ENCODE measurements at places on chromosomes 16 and 17.

DNA sequence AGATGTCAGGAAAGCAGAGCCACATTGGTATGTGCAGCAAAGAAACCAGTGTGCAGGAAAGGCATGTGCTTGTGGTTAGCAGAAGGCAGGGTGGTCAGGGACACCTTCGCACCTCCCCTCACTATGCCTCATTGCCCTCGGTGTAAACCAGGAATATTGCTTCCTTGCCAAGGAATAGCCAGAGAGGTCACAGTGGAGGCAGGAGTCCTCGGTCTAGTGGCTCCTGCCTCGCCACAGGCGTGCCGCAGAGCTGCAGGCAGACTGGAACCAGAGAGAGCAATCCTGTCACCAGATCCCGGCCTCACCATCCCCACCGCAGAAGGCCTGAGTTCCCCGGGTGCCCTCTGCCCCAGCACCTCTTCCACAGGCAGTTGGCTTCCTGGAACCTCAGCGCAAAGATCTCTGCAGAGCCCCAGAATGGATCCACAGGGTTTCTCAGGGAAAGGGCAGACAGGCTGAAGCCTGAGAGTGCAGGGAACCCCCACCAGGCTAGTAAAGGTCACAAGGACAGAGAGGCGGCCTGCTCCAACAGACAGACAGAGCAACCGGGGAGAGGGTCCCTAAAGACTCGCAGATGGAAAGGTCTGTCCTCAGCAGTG lies 21.6 kb downstream of the CCDC182 start:
- DNase-seq = no peak

- DNase-seq = no peak
These were observed 5.2 kb downstream of the HSD17B2 start for GRCh38 chr16:82040296-82040695.

DNA sequence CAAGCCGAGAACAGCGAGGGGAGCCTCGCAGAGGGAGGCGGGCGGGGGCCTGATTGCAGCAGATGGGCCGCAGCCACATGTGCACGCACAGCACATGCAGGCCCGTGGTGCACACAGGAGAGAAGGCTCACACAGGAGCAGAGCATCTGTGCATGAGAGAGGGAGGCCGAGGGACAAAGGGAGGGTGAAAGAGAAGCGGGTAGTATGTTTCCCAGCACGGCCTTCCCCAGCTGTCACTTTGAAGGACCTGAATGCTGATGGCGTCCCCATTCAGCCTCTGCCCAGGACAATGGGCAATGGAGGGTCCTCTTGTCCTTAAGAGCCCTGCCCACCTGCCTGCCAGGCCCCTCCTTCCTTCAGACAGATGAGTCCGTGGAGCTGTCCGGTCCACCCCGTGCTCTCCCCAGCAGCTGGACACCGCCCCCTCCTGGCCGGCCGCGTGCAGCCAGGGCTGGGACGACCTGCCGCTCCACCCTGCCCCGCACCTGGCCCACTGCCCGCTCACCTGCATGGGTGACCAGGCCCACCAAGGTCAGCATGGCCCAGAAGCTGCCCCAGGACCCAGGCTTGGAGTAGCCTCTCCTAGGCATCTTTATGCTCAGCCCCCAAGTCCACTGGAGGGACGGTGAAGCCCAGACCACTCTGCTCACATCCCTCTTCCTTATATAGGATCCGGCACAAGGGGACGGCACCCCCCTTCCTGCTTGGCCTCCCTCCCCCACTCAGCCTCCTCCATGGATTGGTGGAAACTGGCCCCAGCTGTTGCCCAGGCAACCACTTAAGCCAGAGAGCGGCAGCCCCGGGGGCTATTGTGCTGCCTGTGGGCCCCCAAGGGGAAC lies at the start of gene BTBD17:
Gene BTBD17 (minus strand): TSS at position 639 of the 839 bp plus-strand sequence. CDS start 49 bp downstream, at position 590.
- DNase-seq = no peak

DNA sequence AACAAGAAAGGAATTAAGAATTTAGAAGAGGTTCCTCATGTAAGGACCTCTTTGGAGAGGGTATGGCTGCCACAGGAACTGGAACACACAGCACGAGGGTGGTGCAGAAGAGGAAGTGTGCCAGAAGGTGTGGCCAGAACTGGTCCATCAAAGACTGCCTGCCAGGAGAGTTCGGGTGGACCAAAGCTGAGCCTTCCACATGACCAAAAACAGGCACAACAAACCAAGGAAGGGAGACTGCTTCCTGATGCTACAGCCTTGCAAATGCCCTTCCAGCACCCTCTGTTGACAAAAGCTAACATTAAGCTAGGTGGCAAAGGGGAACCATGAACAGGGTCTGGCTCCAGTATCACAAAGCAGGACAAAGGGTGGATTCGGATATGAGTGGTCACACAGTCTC lies 125.8 kb upstream of the TMEM97 start:
- DNase-seq = no peak

GRCh38 chr16:19094542-19095365 lies 19.0 kb upstream of the ITPRIPL2 start:
- DNase-seq = no peak

GRCh38 chr17:3003296-3004149 lies 59.9 kb downstream of the OR1D5 start:
- DNase-seq = peak; percentile 53

DNA sequence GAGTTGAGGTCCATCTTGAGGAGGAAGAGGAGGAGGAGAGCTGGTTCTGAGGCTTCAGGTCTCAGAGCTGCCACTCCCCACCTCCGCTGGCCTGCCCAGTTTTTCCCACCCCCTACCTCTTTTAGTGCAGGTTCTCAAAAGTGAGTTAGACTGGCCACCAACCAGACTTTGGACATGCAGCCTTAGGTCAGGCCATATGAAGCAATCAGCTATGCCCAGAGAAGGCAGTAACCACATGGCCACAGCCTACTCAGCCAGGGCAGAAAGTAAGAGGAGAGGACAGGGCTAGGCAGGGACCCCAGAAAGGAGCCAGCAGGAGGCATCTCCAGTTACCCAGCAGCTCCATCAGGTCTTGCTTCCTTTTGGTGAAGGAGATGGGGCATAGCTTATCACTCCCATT lies 9.0 kb downstream of the MYO15A start:
- DNase-seq = no peak

GRCh38 chr17:21774263-21774662 lies 81.9 kb downstream of the KCNJ18 start:
- no peak for DNase-seq

DNA sequence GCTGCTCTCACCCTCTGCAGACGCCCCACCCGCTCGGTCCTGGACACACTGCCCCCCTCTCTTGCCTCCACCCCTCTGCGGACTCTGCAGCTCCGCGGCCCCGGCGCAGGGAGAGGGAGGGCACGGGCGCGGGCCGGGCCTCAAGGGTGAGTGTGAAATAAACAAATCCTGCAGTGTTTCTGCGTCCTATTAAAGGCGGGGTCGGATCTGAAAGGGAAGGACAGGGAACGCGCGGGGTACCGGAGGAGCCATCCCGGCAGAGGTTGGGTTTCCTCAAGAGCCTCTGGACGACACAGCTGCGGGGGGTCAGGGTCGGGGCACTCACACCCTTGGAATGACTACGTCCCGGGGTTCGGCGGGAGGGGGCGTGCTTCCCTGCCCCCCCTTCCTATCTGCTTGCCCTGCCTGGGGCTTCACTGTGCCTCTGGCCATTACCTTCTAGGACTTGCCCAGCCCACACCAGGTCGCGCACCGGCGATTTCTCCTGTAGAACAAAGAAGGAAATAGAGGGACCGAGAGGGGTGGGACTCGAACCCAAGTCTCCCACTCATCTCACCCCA lies 466 bp upstream of the HSF4 start:
- DNase-seq = no peak

DNA sequence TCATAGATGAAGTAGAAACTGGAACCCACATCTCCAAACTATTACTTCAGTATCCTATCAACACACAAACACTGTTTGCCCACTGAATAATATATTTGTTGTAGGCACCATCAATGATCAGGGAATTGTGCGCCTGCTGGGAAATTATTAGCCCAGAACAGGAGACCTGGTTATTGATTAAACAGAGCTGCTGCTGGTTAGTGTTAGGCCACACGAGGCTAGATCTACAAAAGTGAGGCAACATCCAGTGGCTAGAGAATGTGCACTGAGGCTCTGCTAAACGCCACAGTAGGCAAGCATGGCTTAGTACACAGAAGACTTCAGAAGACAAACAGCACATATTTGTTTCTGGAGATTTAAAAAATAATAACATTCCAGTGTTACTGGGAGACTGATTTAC lies 11.0 kb downstream of the ABHD15 start:
- no peak for DNase-seq

DNA sequence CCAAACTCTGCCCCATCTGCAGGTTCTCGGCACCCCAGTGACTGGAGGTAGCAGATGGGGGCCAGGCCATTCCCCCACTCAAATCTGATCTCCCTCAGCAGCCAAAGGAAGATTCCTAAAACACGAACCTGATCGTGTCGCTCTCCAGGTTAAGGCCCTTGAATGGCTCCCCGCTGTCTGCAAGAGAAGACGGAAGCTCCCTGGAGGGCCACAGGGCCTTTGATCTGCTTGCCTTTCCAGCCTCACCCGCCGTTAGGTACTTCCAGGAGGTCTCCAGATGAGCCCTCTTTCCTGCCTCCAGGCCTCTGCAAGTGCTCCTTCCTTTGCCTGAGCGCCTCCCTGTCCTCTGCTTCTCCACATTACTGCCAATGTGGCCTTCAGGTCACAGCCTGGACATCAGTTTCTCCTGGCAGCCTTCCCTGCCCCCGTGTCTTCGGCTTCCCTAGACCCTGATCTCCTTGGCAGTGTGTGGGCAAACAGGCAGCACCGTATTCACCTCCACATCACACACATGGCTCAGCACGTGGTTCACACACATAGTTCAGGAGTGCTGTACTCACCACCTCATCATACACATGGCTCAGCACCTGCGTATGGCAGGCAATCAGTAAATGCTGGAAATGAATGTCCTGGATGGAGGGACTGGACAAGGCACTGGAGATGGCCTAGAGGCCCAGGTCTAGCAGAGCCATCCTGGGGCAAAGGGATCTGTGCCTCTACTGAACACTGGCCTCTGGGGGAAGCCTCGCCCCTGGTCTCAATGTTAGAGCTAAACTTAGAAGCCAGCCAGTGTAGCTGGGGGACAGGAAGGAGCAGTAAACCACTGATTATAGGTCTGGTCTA lies 26.4 kb upstream of the MRPS23 start:
- no peak for DNase-seq

DNA sequence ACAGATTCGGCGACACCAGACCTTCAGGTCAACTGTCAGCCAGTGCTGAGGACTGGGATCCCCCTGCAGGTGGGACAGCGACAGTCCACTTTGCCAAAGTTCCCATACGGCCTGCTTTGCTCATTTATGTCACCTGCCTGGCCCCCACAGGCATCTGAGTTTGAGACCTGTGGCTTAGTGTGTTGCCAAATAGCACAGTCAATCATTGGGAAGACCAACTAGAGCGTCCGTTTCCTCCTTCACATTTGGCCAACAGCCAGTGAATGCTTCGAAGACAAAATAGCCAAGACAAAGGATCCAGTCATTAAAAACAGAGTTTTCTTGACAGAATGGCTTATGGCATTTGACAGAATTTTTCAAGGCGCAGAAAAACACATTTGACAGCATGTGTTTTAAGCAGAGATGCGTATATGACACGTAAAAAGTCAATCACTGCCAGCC lies 113.8 kb downstream of the ABCC12 start:
- DNase-seq = no peak

- no peak for DNase-seq
These were observed 3.8 kb downstream of the MYO1D start for GRCh38 chr17:32873114-32873513.

- no peak for DNase-seq
These were observed 185.5 kb downstream of the FOXL1 start for GRCh38 chr16:86763819-86764218.

DNA sequence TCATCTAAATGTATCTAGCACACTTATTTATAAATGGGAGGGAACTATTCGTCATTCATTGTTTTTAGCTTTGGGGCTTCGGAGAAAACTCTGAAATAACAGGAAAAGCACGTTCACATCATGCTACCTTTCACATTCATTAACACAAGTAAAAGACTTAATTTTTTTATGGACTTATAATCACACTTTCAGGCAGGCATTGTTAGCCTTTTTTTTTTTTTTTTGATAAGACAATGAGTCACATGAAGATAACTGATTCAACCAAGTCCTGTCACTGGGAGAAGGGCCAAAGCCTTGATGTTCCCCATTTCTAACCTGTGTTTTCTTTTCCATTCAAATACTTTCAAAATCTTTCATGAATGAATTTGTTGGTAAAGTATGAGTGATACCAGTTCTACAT lies 631.3 kb upstream of the CA10 start:
- DNase-seq = no peak

GRCh38 chr16:72905581-72905980 lies 142.3 kb downstream of the ZFHX3 start:
- DNase-seq = no peak

GRCh38 chr16:88968589-88969280 lies 8.3 kb downstream of the CBFA2T3 start:
- no peak for DNase-seq

DNA sequence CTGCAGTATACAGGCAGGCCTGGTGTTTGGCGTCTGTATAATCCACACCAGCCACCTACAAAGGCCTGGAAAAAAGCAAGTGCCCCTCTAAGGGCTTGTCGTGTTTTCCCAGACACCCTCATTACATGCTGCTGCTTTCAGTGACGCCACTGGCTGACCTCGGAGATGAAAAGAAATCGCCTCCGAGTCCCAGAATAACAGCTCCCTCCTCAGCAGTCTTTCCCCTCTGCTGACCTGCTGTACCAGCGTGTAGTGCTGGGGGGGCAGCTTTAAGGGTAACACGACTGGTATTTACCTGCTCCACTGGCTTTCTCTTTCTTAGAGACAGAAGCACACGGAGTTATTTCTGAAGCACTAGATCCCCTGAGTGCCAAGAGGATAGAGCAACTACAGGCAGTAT lies 296.8 kb downstream of the GRIN2A start:
- no peak for DNase-seq

- no peak for DNase-seq
These were observed 19.8 kb upstream of the MARCHF10 start for GRCh38 chr17:62827746-62828485.

DNA sequence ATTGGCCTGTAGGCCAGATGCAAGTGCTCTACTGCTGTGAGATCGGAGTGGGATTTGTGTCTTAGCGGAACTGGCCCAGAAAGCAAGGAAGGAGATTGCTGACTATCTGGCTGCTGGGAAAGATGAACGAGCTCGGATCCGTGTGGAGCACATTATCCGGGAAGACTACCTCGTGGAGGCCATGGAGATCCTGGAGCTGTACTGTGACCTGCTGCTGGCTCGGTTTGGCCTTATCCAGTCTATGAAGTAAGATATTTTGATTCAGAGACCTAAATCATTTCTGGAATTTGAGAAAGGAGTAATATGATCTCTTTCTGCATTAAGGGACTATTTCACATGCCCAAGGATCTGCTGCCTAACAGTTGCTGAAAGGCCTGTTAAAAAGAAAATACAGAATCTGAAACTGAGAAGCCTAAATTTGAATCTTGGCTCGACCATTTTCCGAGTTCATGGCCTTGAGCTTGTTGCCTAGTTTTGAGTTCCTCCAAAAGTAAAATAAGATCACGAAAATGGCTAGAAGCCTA lies 21.1 kb downstream of the IST1 start:
- no peak for DNase-seq

GRCh38 chr16:80557037-80557436 lies 16.2 kb downstream of the DYNLRB2 start:
- no peak for DNase-seq

GRCh38 chr17:65013613-65014391 lies 42.7 kb downstream of the GNA13 start:
- DNase-seq = no peak

- no peak for DNase-seq
These were observed 57.2 kb upstream of the MED9 start for GRCh38 chr17:17419631-17420030.

Data from GF-D8 (cell line).